NCI-H2081 (cell line): ENCODE measurements at places on chromosomes 13 and 19.

- DNase-seq: no peak
Measured at GRCh38 chr19:35732540-35733179, 9.6 kb downstream of the IGFLR1 start.

DNA sequence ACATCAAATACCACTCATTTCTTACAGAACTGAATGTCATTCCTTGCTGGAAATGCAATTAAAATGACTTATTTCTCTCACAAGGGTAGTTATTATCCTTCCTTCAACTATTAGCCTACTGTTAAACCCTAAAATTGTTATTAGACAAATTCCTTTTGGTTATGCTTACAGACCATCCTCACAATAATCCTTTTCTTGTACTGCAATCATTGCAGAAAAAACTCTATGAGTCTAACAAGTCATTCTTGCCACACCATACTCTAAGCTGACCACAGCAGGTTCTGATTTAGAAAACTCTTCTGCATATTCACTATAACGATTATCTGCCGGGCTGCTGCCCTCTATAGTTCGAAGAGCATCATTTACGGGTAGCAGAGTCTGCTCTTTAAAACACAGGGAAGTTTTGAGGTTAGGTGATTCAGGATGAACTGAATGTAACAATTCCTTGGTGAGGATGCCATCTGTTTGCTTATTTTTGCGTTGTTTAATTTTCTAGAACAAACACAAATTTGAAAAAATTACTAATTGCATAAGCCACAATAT, 38.2 kb downstream of the MTMR6 start:
- peak; percentile 3 for DNase-seq

- DNase-seq: no peak
Measured at GRCh38 chr19:14345116-14345763, 36.0 kb upstream of the ADGRE5 start.

- DNase-seq: no peak
Measured at GRCh38 chr13:42571895-42572294, 2.1 kb upstream of the TNFSF11 start.

DNA sequence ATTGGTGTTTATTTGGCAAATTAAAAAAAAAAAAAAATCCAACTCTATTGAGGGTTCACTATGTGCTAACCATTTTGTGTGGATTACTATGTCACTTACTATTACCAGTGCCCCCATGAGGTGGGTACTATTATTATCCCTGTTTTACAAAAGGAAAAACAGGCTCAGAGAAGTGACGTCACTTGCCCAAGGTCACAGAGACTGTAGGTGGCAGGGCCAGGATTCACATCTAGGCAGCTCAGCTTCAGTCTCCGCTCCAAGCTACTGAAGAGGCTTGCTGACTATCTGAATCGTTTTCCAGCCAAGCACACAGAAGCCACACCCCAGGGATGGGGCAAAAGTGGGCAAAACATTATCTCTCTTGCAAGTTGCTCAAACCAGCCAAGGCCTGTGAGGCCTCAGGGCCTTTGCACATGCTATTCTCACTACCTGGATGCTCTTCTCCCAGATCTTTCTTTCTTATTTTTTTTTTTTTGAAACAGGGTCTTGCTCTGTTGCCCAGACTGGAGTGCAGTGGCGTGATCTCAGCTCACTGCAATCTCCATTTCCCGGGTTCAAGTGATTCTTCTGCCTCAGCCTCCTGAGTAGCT, 4.8 kb upstream of the ANGPTL8 start:
- DNase-seq: no peak

GRCh38 chr13:103276775-103277498, 210.7 kb upstream of the SLC10A2 start:
- no peak for DNase-seq

DNA sequence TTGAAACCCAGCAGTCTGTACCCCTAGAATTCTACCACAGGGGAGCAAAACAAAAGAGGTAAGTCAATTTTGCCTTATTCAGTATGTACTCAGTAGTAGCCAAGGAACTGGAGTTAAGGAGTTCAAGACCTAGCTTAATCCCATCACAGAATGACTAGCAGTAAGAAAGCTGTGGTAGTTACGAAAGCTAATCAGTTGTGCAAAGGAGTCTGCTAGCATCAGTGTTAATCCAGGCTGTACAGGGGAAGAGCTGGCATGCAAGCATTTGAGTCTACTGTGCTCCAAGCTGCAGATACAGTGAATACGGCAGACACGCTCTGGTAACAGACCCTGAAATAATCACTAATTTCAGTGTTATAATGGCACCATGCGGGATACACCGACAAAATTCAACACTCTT, 4.7 kb downstream of the DNMT1 start:
- no peak for DNase-seq

- DNase-seq: no peak
Measured at GRCh38 chr13:75393839-75394520, 88.0 kb downstream of the TBC1D4 start.

GRCh38 chr13:44198826-44199225, 174.8 kb upstream of the SERP2 start:
- DNase-seq: peak; percentile 87

DNA sequence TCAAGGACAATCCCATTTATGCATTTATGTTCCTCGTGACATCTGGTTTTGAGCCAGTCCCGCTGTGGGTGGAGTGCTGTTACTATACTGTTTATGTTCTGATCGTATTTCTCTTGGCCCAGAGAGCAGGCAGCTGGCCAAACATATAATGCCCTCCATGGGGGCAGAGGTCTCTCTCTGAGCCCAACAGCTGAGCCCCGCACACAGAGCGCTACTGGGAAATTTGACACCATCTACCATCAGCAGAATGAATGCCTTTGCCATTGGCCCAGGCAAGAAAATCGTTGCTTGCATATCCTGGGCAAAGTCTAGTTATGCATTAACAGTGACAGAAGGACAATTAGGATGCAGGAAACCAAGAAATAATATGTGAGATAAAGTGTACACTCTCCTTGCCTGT, 126.8 kb upstream of the CACNA1A start:
- peak; percentile 100 for DNase-seq

DNA sequence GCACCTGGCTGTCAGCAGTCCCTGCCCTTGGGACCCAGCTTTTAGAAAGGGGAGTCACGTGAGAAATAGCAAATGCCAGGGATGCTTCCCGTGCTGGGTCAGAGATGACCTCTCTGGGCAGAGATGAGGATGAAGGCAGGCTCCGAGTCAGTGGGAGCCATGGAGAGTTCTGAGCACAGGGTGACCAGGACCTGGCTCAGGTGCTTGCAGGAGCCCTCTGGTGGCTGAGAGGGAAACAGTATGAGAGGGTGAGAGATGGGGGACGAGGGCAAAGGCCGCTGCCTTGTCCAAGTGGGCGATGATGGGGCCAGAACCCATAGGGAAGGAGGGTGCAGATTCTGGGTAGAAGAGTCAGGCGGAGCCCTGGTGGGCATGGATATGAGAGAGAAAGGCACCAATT, 15.8 kb downstream of the TMED1 start:
- no peak for DNase-seq

- no peak for DNase-seq
Measured at GRCh38 chr13:26380930-26381329, 127.0 kb downstream of the CDK8 start.

- no peak for DNase-seq
Measured at GRCh38 chr19:7923295-7924191, 2.4 kb downstream of the CTXN1 start.

- DNase-seq: no peak
Measured at GRCh38 chr13:35470671-35471661, 5.5 kb downstream of the MAB21L1 start.

- no peak for DNase-seq
Measured at GRCh38 chr19:8545743-8546142, 31.5 kb downstream of the MYO1F start.

GRCh38 chr13:51728275-51728673, 75.7 kb downstream of the DHRS12 start:
- DNase-seq: no peak

DNA sequence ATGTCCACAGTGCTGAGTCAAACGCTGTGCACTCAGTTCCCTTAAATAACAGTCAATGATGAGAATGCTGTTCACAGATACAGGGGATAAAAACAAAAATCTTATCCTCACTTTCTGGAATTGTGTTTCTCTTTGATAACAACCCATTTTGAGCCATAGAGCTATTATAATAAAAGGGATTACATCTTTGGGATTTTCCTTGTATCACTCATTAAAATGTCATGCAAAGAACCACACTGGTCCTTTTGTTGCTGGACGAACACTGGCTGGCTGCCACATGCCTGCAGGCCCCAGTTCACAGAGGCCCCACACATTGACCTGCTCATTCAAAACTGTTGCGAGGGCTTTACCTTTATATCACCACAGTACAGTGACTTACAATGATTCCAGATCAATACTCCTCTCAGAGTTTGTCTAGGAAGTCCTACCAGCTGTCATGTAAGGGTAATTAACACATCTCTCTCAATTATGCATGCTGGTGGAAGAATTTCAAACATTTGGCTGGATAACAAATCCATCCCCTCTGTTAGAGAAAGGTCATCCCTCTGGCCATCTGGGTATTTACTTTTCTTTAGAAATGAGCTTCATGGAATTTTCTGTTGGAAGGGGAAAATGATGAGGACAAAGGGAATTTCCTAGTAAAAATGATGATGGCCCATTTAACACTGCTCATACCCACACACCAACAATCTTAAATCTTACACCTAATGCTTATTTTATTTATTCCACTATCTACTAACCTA, 85.9 kb downstream of the MBNL2 start:
- peak; percentile 9 for DNase-seq

DNA sequence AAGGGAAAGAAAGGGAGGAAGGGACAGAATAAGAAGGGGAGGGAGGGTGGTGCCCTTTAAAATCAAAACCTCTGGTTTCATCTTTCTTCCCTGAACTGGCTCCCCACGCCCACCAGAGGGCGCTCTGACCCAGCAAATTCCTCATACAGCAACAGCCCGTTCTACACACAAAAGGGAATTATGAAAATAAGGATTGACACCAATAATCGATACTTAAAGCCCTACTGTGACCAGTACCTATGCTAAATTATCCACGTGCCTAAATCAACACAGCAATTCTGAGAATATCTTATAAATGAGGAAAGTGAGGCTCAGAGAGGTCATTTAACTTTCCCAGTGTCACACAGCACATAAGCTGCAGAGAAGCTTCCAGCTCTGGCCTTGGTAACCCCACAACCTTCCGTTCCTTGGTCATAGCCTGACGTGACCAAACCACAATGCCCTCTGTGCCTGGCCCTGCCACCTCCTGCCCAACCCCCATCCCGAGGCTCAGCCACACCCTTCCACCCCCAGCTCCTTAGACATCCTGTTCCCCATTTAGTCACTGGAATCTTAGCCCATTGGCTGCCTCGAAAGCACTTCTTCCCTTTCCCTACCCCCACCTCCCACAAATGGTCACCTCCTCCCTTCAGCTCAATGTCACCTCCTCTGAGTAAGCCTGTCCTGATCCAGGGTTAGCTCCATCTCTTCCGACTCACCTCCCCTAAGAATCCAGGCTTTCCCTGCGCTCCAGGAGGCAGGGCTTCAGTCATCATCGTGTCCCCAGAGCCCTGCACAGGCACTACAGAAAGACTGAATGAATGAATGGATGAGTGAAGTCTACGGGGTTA, 34.2 kb upstream of the PNMA8B start:
- DNase-seq: peak; percentile 64

DNA sequence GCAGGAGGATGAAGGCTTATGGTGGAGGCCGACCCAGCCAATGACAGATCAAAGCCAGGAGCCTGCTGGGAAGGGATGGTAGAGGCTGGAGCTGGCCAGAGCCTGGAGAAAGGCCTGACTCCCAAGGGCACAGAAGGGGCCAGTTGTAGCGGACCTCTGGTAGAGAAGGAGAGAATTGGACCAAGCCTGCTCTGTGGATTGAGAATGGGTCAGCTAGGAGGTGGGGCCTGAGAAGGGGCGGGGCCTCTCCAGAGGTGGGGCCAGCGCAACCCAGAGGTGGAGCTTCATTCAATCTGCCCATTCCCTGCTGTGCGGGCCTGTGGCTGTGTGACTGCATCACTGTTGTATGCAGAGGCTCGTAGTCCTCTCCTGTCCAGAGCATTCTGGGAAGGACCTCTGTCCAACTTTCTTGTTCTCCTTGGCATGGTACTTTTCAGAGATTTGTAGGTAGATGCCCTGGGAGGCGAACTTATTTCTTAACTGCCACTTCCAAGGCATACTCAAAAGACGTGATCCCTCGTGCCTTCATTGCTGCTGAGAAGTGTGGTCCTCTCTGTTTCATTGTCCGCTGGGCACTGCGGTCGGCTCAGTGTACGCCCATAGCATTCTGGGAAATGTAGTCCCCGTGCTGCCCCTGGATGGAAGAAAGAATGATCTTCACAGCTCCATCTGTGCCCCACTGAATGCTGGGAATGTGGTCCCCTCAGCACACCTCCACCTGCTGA, 6.7 kb downstream of the GRIN2D start:
- DNase-seq: peak; percentile 21

- DNase-seq: no peak
Measured at GRCh38 chr19:16739546-16739945, 19.9 kb downstream of the NWD1 start.

DNA sequence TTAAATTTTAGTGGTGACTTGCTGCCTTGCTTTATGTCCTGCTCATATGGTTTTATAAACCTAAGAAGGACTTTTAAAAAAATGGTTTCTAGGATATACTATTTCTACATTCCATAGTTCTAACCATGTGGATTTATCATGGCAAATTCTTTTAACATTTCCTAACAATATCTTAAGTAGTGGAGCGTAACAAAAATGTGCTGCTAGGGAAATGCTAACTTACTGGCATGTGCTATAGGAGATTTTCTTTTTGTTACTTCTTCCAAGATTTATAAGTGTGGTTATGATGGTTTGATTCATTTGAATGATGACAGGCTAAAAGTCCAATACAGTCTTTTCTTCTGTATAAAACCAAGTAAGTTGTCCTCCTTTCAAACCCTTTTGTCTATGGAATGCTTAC, 713.7 kb downstream of the SLITRK1 start:
- DNase-seq: no peak

DNA sequence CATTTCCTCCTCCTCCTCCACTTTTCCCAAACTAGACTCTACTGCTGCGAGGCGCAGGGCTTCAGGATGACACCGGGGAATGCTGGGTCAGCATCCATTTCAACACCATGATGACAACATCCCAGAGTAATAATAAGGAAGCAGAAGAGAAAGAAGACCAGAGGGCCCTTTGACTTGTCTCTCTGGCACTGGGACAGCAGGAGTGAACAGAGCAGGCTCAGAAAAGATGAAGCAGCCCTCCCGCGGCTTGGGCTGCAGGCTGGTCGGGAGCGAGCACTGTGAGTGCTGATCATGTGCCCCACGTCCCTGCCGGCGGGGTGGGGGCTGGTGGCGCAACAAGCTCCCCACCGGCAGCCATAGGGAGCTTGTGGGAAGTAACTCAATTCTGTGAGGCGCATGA, 30.5 kb downstream of the RANBP3 start:
- no peak for DNase-seq
